Stimulated activated CD8-positive, alpha-beta memory T cell treated with anti-CD3 and anti-CD28 coated beads, Interleukin-15, amount 100 ng/mL, for 24 hours (primary cell): ENCODE measurements at places on chromosomes 2 and 18.

DNA sequence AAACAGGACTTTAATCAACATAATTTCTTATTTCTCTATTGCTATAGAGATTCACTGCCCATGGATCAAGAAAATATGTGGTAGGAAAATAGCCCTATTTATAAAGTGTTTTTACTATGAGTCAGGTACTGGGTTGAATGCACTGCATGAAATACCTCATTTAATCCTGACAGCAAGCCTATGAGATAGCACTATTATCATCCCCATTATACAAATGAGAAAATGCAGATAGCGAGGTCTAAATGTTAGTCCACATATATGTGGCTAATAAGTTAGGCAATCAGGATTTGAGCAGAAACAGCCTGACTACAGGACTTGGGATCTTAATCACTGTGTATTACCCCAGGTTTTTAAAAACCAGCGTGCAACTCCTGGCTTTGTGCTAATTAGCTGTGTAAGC, 8.5 kb upstream of the LYPD1 start:
- DNase-seq, result no peak

DNA sequence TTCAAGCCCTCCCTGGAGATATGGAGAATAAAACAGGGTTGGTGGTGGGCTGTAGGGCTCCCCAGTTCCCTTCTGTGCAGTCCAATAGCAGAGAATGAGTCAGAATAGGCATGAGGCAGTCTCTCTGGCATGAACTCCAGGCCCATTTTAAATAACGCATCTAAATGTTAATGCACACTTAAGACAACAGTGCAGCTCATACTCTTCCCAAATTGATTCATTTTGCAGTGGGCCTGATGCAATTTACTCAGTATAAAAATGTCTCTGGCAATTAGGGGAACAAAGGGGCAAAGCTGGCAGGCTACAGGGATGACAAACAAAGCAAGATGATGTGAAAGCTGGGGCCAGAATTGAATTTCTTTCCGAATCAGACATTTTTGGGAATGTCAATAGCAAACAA, 402.8 kb downstream of the CLIP4 start:
- DNase-seq, result no peak

- DNase-seq, result no peak
These were observed 8.8 kb downstream of the PPP1R7 start for GRCh38 chr2:241159116-241159515.

GRCh38 chr18:79368681-79369080, 27.0 kb upstream of the NFATC1 start:
- DNase-seq, result no peak

GRCh38 chr18:55577812-55578539, 10.0 kb downstream of the TCF4 start:
- DNase-seq, result no peak
